HT1080 (cell line): ENCODE measurements at places on chromosomes 16 and 17.

DNA sequence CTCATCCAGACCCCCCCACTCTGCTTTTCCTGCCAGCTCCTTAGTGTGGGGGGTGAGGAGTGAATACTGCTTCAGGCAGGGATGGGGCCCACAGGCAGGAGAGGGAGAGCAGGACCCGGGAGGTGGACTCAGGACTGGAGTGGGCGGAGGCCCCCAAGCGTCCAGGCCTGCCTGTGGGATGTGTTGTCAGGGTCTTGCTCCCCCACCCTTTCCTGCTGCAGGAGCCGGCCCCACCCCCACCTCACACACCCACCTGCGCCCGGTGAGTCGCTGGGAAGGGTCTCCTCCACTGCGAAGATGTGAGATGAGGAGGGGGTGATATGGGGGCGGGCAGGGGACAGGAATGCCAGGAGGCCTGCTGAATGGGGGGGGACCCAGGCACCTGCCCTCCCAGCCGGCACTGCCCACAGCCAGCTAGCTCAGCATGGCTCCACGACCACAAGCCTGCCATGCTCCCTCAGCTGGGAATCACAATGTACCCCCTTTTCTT lies 1.1 kb downstream of the FAM171A2 start:
- no peak for DNase-seq

DNA sequence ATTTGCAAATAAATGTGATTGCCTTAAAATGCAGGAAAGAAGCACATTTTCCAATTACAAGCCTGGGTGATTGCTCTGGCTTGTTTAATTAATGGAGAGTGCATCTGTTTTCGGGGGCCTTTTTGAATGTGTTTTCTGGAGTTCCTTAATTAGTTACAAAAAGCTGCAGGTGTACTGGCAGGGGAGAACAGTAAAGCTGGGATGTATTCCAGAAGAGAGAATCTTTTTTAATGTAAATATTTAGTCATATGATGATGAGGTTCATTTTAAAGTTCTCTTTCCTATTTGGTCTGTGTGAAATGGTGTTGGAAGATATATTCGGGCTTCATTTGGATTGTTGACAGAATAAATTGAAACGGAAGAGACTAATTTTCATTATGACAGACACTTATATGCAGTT lies 70.9 kb upstream of the N4BP1 start:
- DNase-seq = no peak

- DNase-seq = no peak
Observed at GRCh38 chr17:6554342-6554741, 2.0 kb downstream of the PITPNM3 start.

DNA sequence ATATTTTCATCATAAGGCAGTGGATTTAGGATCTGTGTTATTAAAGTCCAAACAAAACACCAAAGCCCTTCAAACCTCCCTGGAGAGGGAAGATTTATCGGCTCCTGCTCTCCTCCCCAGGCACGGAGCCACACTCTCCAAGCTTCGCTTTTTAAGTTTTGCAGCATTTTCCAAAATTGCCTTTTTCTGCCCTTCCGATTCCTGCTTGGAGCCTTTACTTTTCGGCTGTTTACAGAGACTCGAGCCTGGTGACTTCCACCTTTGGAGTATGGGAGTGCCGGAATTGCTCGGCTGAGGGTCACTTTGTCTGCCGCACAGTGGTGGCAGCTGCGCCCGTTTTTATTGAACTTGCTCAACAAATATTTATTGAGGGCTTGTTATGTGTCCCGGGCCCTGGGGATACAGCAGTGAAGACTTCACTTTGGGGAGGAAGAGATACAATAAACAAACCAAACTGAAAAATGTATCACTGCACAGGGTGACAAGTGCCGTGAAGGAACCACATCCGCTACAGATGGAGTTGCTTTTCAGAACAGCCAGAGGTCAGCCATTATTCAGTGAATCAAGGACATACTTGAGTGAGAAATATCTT lies 185.5 kb downstream of the NTN1 start:
- no peak for DNase-seq

DNA sequence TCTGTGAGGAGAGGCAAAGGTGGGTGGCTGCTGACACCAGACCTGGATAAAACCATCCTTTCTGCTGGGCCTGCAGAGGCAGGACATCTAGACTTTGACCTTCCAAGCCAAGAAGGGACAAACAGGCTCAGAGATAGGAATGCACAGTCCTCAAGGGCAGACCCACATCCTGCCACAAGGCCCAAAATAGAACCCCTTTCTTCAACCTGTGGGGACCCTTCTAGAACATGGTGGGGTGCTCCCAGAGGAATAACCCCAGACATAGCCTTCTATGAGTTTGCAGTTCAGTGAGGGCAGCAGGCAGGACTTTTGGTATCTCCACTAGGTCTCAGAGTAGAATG lies 3.8 kb upstream of the CBFB start:
- DNase-seq = no peak

- no peak for DNase-seq
Observed at GRCh38 chr16:78619811-78620210, 520.4 kb downstream of the WWOX start.

DNA sequence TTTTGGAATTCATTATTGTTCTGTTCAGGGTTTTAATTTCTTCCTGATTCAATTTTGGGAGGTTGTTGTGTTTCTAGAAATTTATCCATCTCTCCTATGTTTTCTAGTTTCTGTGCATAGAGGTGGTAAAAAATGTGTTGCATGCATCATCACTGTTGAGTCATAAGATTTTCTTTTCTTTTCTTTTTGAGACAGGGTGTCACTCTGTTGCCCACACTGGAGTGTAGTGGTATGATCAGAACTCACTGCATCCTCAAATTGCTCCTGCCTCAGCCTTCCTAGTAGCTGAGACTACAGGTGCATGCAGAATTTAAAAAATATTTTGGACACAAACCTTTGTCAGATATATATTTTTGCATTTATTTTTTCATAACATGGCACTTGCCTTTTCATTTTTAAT lies 184.8 kb downstream of the BCAS3 start:
- DNase-seq = peak; percentile 5

- DNase-seq = no peak
Observed at GRCh38 chr17:82662711-82663261, 14.5 kb upstream of the WDR45B start.

DNA sequence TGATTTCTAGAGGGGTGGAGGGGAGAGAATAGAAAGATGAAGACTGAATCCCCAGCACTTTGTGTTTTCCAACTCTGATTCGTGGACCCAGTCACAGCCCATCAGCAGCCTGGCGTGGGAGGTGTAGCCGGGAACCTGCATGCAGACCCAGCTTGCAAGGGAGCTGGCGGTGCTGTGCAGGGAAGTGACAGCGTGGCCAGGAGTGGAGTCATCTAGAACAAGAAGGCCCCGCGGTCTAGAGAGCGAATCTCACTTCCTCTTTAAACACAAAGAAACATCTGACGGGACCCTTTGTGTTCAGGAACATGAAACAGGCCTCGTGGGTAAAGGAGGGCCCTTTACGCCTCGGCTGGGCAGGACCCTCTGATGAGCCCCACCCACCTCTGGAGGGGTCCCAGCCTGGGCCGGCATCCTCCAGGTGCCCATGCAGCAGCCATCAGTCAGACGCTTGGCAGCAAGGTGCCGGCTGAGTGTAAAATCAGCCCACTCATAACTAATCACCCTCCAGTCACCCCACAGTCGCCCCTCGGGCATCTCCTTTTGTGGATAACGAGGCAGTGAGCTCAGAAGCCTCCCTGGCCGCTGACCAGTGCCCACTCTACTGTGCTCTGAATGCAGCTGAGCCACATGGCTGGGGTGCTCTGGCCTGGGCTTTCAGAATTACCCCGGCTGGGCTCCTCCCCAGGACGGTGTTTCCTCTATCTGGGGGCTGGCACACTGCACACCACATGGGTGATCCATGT lies 4.4 kb downstream of the SNAI3 start:
- no peak for DNase-seq

- no peak for DNase-seq
Observed at GRCh38 chr16:70692130-70692872, 6.4 kb upstream of the MTSS2 start.

GRCh38 chr17:45868276-45868675 lies 23.6 kb downstream of the SPPL2C start:
- DNase-seq = peak; percentile 56

DNA sequence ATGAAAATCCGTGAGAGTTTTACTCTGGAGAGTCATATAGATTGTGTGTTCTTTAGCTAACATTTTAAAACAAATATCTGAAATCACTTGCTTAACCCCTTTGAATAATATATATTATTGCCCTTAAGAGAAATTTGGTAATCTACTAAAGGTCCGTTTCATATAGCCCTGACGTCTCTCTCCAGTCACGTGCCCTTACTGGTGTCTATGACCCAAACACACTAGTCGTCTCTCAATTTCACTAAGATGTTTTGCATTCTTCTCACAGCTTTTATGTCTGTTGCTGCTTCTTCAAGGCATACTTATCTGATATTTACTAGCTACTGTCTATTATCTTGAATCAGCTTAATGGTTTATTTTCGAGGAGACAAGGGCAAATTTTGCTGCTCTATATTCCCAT lies 409.9 kb downstream of the KCNJ18 start:
- DNase-seq = no peak

DNA sequence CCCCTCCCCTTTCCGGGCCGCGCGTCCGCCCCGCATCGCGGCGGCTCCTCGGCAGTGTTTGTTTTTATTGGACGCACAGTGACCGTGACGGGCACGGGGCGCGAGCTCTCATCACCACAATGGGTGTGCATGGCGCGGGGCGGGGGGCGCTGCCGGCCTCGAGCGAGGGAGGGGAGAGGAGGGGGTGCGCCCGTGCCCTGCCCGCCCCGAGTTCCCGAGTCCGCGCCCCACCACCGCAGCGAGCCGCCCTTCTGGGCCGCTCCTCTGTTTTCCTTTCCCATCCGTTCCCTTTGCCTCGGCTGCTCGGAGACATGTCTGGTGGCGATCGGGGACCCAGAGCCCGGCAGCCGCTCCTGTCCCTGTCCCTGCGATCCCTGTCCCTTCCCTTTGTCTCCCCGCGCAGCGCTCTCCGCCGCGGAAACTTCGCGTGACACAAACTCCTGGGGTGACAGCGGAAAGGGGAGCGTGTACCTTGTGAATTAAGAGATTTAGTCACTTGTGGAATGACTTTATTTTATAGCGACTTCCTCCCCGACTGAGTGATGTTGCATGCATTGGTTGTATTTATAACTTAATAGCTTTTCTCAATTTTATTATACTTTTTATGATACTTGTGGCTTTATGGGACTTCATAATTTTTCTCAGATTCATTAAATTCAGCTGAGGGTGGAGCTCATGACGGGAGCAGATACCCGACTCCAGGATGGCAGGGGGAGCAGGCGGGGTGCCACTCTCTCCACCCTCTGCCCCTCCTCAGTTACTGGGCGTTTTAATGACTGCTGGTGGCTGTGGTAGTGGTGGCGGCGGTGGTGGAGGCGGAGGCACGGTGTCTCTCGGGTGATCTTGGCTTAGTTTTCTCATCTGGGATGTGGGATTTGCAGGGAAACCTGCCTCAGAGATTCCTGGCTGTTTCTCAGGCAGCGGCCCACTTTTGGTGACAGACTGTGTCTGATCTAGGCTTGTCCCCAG lies 40.8 kb downstream of the MRM1 start:
- DNase-seq = no peak

- DNase-seq = no peak
Observed at GRCh38 chr17:82019690-82020571, 2.7 kb downstream of the CENPX start.

DNA sequence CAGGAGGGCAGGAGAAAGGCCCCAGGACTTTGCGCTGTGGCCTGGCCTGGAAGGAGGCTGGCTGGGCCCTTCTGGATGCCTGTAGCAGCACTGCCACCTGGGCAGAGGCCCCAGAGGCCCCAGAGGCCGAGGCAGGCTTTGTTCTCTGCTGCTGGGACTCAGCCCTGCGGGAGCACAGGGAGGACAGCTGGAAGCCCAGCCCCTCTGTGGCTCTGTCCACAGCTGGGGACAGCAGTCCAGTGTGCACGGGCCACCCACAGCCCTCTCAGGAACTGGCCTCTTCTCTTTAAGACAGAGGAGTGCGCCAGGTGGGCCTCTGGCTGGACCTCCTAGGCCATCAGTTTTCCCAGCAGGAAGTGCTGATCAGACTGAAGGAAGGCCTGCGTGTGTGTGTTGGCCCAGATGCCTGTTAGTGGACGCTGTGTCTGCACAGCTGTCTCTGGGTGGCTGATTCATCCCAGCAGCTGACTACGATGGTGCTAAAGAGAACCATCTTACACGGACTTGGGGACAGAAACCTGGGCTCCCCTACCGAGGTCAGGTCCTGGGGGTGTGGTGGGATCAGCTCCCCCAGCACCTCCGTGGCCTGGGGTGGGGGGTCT lies 26.9 kb upstream of the ZNF750 start:
- peak; percentile 52 for DNase-seq
